ENCODE measurements at places on chromosomes 5 and 9.

DNA sequence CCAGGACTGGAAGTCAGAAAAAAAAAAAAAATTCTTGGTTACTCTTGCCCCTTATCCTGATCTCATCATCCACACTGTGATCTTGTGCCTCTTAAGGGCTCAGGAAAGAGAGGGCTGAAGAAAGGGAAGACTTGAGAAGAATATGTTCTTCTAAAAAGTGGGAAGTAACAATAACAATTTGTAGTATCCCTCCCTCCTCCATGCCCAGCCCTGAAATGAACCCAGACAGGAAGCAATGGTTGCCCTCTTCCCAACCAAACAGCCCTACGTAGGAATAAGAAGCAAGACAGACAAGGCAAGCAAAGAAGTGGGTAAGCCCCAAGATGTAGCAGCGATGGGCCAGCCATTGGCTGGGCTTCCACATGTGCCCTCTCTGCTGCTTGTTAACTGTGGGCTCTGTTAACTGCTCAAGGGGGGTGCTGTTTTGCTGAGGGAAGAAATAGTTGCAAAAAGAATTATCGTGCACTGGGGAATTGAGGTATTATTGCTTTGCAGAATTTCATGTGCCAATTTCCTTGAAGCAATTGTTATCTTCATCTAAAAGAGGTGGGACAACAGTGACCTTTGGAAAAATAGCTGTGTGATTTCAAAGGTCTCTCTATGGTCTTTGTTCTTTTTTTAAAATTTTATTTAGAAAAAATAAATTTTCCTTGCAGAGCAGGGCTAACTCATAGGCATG lies 146.6 kb upstream of the PCA3 start:
- DNase-seq, result no peak

- DNase-seq, result no peak
Measured at GRCh38 chr5:147893820-147894219, 12.5 kb downstream of the C5orf46 start.

GRCh38 chr5:68565427-68565826 lies 349.9 kb downstream of the PIK3R1 start:
- no peak for DNase-seq

DNA sequence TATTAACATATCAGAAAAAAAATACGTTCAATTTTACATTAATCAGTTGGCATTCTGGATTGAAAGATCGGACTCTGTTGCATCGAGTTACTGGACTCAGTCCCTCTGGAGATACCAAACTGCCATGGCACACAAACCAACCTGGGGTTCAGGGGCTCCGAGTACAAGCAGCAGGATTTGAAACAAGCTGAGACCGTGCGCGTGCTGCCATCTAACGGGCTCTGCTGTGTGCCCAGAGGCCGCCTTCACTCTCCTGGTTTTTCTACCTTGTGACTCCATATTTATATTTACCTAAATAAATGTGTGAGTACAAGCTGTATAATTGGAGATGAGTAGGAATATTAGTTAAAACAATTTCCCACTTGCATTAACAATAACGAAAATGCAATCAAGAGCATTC lies 48.2 kb downstream of the ANXA1 start:
- no peak for DNase-seq
